Activated naive CD8-positive, alpha-beta T cell treated with anti-CD3 and anti-CD28 coated beads, Interleukin-2, amount 50 U/mL, for 24 hours (primary cell): ENCODE measurements at places on chromosomes 3 and 15.

- no peak for DNase-seq
These were observed 1.1 kb downstream of the ANKRD63 start for GRCh38 chr15:40281801-40282146.

GRCh38 chr15:65156692-65157091 is 23.1 kb upstream of the PDCD7 start:
- no peak for DNase-seq

DNA sequence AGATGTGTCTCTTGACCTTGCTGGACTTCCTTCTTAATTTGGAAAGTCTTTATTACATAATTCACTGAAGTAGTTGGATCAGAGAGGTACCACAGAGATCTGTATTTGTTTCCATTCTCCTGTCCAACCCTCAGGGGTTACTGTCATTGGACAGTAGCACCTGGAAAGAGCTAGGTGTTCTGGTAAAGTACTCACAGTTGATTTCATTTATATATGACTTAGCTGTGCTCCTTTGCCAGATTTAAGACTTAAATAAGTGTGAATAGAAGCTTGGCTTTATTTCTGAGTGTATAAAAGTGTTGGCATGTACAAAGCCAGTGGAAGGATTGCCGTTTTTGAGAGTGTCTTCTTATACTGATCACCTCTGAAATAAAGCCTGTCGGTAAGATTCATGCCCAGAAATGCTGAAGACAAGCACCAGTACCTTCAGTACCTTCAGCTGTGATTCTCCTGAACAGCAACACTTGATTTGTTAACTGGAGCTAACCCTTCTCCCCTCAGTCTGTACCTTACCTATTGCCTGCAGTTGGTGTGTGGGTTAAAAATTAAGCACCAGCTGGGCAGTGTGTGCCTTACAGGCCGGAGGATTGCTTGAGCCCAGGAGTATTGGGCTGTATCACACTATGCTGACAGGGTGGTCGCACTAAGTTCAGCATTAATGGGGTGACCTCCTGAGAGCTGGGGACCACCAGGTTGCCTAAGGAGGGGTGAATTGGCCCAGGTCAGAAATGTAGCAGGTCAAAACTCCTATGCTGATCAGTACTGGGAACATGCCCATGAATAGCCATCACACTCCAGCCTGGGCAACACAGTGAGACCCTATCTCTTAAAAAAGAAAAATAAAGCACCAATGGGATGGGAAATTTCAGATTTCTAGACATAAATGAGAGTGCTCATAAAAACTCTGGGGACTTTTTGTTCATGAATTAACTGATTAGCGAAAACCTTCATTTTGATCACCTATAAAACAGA is 197.7 kb downstream of the FNDC3B start:
- DNase-seq, result no peak

DNA sequence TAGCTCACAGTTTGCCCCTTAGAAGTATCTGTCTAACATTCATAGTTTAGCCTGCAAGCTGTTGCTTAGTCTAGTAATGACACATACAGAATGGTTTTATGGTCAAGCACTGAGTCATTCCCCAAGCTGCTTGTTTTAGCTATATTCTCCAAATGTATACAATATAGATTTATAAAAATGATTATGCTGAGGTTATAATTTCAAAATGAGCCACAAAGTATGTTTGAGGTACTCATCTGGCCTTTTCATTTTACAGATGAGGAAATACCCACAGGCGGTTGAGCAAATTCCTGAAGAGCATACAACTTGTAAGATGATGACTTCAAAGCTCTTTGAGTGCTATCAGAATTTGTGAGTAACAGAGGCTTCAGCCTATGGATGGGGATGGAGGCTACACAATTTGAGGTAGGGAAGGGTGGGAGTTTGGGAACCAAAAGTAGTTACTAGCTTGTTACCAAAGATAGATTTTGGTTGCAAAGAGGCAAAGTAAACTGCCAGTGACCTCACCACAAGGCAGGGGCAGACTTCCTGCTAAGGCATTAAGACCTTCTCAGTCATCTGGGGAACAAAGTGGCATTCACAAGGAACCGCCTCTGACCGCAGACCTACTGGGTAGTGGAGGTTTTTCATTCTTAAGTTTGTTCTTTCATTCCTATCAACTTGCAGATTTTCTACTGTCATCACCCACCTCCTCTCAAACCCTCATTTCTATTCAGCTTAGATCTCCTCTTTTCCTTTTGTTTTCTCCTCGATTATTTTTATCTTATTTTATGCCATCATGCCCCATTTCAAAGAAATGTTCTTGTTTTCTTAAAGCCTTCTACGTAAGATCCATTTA is 257.2 kb upstream of the NECTIN3 start:
- DNase-seq, result peak; percentile 18

GRCh38 chr15:31485431-31485830 is 158.8 kb downstream of the KLF13 start:
- no peak for DNase-seq

DNA sequence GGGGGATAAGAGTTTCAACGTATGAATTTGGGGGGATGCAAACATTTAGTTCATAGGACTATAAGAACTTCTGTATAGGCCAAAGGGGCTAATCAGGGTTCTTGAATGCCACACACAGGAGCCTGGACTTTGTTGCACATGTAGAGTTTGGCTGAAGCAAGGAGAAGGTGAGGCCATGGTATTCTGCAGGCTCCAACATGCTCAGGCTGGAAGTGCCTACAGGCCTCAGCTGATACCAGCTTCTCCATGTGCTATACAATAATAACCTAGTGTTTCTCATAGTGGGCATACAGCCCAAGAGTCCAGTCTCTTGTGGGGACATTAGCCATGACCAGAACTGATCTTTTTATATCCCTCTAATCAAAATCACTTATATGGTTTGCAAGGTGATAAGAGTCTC is 399.7 kb upstream of the MCTP2 start:
- DNase-seq, result no peak

- DNase-seq, result no peak
These were observed 240.8 kb upstream of the KCNMB2 start for GRCh38 chr3:178295292-178295912.

- no peak for DNase-seq
These were observed 150.4 kb upstream of the SATB1 start for GRCh38 chr3:18575573-18575972.

- no peak for DNase-seq
These were observed 14.8 kb downstream of the CYP1A2 start for GRCh38 chr15:74763416-74763815.

DNA sequence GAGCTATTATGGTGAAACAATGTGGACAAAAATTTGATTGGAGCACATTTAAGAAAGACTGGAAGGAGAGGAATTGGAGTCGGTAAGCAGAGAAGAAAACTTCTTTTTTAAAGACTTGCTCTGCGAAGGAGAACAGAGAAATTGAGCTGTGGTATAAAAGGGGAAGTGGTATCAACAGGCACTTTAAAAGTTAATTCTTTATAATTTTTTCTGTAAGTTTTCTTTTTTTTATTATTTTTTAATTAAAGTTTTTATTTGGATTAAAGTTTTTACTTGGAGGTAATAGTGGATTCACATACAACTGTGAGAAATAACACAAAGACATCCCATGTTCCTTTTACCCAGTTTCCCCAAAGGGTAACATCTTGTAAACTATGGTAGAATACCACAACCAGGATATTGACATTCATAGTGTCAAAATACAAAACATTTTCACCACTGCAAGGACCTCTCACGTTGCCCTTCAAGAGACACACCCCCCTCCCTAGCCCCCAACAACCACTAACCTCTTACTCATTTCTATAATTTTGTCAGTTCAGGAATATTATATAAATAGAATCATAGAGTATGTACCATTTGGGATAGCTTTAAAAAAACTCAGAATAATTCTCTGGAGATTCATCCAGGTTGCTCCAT is 33.8 kb upstream of the XIRP1 start:
- DNase-seq, result no peak

DNA sequence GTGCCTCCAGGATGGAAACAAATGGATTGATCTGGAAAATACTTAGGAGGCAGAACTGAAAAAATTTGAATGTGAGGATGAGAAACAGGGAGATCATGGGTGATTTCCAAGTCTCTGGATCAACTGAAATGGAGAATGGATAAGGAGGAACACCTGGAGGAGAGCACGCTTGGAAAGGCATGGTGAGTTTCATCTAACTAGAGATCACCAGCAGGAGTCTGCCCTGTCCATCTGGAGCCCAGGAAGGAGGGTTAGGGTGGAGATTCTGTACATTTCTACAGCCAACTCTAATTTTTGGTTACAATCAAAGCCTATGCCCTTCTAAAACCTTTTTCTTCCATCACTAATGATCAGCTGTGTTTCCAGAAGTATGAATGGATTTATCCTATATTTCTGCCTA is 995.9 kb upstream of the CFAP20DC start:
- no peak for DNase-seq

DNA sequence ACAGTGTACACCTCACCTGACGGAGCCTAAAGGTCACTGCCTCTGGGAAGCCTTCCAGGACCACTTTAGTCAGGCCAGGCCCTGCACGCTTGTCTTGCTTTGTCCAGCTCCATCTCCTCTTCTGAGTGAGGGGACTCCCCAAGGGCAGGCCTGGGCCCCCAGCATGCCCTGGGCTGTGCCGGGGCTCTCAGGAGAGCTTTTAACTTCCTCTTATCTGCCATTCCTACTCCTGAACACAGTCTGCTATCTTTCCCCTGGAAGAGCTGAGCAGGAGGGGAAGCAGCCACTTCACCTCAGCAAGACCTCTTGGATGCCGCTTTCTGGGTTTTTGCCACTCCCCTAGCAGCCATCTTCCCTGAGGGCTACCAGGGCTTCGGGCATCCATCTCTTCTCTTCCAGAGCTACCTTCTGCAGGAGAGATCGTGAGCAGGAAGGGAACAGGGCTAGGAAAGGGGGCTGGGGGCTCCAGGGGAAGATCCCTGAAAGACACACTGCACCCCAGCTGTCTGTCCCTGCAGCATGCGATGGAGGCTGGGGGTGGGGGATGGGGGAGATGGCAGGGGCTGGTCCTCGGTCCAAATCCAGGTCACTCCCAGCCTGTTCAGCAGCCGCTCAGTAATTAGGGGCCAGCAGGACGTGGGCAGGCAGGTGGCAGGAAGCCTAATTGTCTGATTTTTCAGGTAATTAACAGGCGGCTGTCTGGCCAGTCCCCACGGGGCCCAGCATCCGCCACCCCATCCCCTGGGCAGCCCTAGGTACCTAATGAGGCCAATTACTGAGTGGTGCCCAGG is 19.9 kb upstream of the RPL29 start:
- DNase-seq, result no peak

DNA sequence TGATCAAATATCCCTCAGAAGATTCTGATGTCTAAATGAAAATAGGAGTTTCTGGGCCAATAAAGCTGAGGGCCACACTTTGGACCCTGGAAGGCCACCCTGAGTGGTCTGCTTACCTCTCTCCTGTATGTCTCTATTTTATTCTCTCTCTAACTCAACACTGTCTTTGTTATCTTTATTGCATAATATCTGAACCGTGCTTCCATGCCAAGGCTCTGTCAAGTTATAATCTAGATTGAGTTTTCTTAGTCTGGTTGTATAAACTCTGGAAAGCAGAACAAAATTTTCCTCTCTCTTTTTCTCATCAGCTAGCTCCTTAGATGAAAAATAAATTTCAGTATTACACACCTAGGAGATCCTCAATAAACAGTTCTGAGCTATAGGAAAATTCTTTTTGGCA is 36.2 kb upstream of the ACTL6A start:
- DNase-seq, result no peak

- no peak for DNase-seq
These were observed 29.9 kb downstream of the PTPRG start for GRCh38 chr3:61591300-61591699.

GRCh38 chr15:39034816-39035215 is 470.2 kb upstream of the RASGRP1 start:
- DNase-seq, result no peak

DNA sequence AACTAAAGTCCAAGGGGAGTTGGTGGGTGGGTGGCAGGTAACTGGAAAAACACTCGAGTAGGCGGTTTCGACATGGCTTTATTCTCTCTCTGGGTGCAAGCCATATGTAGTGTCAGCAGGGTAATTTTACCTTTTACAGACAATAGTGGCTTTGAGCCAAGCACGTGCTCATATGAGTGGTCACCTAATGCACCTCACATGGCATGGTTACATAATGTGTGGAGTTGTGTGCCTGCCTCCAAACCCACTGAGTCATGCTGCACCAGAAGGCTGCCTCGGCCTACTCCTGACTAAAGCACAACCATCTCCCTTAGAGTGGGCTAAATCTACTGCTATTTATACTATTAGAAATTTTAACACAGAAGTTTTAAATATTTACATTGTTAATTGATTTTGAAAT is 16.5 kb downstream of the CCRL2 start:
- no peak for DNase-seq

- no peak for DNase-seq
These were observed 512.7 kb upstream of the CDIN1 start for GRCh38 chr15:36066757-36067156.

- no peak for DNase-seq
These were observed 14.6 kb downstream of the USP3 start for GRCh38 chr15:63519041-63519440.

- DNase-seq, result no peak
These were observed 52.4 kb downstream of the KLF13 start for GRCh38 chr15:31379042-31379441.

DNA sequence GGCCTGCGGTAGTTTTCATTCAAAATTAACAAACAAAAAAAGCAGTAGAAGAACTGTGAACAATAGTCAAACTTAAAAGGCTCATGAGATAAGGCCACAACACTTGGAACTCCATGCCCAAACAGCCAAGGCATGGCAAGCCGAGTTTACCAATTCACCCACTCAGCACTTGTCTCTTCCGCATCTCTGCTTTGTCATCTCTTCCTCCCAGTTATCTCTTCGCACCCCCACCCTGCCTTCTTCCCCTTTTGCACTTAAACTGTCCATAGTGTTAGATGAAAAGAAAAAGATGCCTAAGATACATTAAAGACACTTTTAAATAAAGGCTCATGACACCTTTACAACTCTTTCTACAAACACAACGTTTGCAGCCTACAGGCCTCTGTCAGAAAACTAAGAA is 11.1 kb downstream of the TLE3 start:
- no peak for DNase-seq

GRCh38 chr3:119149484-119149883 is 3.5 kb downstream of the TEX55 start:
- no peak for DNase-seq

DNA sequence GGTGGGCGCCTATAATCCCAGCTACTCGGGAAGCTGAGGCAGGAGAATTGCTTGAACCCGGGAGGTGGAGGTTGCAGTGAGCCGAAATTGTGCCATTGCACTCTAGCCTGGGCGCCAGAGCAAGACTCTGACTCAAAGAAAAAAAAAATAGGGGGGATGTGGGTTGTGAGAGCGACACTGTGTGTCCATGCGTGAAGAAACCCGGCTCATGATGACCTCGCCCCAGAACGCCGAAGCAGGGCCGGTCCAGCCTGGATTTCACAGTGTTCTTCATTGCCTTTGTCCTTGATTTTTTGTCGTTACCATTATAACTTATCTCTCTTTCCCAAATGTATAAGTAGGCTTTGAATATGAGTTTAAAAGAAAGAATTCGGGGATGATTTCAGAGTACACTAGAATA is 128.7 kb downstream of the PGPEP1L start:
- DNase-seq, result no peak

DNA sequence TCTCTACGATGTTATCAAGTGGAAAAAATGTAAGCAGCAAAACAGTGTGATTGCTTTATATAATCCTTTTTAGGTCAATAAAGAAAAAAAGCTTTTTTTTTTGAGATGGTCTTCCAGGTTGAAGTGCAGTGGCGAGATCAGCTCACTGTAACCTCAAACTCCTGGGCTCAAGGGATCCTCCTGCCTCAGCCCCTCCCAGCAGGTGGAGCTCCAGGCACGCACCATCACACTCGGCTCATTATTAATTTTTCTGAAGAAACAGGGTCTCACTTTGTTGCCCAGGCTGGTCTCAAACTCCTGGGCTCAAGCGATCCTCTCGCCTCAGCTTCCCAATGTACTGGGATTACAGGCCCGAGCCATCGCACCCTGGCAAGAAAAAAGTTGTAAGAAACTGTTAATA is 17.3 kb downstream of the RNF168 start:
- DNase-seq, result no peak
